ENCODE measurements at places on chromosomes 11 and 22.

- no peak for DNase-seq
Observed at GRCh38 chr11:16082095-16083055, 274.0 kb downstream of the SOX6 start.

GRCh38 chr11:123480290-123480815 lies 50.3 kb downstream of the GRAMD1B start:
- DNase-seq = no peak

DNA sequence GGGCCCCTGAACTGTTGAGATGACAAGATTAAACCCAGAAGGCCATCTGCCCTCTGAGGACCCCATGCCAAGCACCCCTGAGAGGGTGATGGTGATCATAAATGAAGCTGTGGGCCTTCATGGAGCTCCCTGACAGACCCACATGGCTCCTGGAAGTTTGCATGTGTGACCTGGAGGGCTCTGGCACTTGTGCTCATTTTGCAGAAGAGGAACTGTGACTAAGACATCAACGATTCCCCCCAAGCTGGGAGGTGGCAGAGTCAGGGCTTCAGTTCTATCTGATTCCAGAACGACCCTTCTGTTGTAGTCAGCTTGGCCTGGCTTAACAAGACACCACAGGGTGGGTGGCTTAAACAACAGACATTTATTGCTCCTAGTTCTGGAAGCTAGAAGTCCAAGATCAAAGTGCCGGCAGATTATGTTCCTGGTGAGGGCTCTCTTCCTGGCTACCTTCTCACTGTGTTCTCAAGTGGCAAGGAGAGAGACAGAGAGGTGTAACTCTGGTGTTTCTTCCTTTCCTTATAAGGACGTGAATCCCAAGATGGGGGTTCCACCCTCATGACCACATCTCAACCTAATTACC lies 46.4 kb upstream of the CD82 start:
- DNase-seq = peak; percentile 68

- no peak for DNase-seq
Observed at GRCh38 chr11:57358543-57358961, 20.4 kb downstream of the P2RX3 start.

DNA sequence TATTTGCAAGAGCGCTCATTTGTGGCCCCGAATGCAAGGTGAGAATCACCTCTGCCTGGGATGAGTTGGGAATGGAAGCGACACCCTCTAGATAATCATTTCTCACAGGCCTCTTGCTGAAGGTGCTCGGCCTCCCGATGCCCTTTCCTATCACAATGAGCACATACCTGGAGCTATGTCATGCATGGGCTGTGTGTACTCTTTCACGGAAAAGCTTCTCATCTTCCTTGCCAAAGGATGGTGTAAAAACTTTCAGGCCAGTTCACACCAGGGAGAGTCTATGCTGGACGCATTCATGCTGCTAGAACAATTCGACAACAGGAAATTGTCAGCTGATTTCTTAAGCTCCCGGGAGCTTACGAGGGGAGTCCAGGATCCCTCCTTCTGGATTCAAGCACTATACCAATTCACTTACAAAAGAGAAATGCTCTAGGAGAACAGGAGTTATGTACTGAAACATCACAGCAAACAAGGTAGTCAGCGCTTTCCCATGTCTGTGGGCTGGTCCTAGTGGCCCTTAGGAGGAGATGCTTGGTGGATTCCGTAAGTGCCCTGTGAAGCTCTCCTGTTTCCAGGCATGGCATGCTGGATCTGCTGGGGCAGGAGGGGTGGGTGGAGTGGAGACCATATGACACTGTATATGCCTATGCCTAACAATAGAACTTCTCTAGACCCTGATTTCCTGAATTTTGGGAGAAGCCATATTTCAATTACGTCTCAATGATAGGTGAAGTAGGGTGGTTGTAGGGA lies 53.1 kb upstream of the B3GAT1 start:
- DNase-seq = no peak
